Transverse colon (tissue), 4 donors: ENCODE measurements at places on chromosomes 13 and 19. TPM values are rescaled to one million over a fixed set of nuclear protein-coding genes. Genes with fewer than 3 reads are reported as not detected.

- no peak for DNase-seq
Measured at GRCh38 chr19:5337708-5338655, 2.6 kb downstream of the PTPRS start.

- DNase-seq = no peak
Measured at GRCh38 chr19:19170873-19171672, 1.0 kb upstream of the MEF2B start.

DNA sequence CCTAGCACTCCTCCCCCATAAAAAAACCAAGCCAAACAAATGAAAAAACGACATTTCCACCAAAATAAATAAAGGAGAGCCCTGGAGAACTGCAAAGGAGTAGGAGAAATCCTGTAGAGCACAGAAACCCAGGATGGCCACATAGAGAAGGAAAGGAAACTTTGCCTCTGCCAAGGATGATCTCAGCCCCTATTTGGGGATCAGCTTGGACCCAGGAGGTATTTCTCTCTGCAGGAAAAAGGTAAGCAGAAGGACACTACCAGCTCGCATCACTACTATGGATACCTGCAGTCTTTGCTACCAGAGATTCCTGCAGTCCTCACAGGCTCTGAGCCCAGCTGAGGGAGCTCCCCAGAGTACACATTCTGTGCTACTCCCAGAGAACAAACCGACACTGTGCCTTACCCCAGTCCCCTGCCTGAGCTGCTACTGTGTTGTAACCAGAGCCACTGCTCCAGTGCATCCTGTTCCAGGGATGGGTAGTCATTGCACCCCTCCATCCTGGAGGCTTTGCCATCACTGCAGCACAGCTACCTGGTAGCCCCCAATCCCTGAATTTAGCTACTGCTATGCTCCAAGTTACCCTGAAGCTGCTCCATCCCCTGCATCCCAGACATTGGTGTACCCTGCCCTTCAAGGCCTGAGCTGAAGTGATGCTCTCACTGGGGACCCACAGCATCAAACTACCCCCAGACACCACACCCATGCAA lies 41.7 kb downstream of the VWA8 start:
- DNase-seq = no peak

The HNRNPA1L2 gene
- not detected for total RNA-seq

- DNase-seq = no peak
Measured at GRCh38 chr13:36377826-36378468, 31.8 kb upstream of the SPART start.

GRCh38 chr13:34174671-34175145 lies 356.8 kb downstream of the RFC3 start:
- DNase-seq = no peak

The MEDAG gene
- 5.4 TPM for total RNA-seq

The ELSPBP1 gene
- not detected for total RNA-seq

GRCh38 chr19:4697304-4697703 lies 26.3 kb downstream of the DPP9 start:
- no peak for DNase-seq

DNA sequence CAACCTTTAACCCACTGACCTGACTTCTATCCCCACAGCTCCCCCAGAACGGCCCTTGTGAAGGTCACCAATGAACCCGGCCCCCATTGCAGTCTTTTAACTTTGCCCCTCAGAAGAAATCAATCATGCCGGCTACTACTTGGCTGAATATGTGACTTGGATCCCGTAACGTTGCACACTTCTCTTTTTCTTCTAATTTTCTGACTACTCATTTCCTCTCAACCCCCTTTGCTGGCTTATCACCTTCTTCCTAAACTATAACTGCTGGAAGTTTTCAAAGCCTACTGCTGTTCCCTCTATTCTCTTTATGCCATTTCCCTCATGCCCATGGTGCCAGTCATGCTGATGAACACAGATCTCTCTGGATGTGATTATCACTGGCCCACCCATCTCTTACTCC lies 367.6 kb downstream of the DNAJC15 start:
- DNase-seq = no peak

The CASP14 gene
- not detected for total RNA-seq
